ENCODE measurements at places on chromosomes 3 and 15.
A peak's percentile ranks its signal among the peaks of the same experiment; 100 is the strongest.

DNA sequence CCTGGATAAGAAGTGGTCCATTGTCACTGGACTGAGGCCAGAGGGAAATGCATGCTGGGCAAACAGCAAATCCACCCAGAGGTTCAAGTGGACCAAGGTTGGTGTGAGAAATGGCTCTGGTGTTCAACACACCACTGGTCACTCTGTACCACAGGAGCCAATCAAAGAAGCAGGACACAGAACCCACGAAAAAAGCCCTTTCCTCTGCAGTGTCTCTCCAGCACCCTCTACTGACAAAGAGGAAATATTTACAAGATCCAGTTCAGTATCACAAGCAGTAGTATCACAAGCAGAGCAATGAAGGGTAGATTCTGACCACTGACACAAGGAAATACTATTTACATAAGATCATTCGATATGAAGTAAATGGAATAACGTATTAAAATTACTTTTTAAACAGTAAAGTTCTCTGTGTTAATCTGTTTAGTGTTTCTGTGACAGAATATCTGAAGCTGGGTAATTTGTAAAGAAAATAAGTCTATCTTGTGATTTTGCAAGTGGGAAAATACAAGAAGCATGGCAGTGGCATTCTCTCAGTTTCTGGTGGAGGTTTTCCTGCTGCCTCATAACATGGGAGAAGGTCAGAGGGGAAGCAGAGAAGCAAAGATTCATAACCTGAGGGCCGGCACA is 390.7 kb downstream of the EFHB start:
- DNase-seq: no peak

DNA sequence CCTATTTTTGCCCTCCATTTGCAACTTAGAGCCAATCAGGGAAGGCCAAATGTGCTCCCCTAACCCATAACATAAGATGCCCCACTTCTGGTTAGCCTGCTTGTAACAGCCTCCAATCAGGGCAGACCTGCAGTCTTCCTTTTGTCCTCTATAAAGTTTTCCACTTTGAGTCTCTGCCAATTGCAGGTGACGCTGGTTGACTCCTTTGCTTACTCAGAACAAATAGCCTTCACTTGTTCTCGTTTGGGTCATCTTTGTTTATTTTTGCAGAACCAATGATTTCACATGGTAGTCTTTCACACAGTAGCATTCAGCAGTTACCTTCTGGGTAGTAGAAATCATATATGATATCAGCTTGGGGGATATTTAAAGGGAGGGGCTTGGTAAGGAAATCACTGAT is 225.6 kb downstream of the MINAR1 start:
- no peak for DNase-seq

DNA sequence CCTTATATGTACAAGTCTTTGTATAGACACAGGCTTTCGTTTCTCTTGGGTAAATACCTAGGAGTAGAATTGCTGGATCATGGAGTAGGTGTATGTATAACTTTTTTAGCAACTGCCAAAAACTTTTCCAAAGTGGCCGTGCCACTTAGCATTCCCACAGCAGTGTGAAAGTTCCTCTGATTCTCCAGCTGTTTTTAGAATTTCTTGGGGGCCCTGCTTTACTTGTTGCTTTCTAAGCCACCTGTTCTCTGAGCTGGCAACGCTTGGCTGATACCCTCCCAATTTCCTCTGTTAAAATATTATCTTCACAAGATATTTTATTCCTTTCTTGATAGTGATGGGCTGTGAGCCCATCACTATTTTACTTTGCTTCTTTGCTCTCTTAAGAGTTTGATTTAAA is 19.2 kb downstream of the LIMD1 start:
- no peak for DNase-seq

GRCh38 chr15:36761132-36761847 is 181.9 kb downstream of the CDIN1 start:
- no peak for DNase-seq

- no peak for DNase-seq
Observed at GRCh38 chr3:25844891-25845290, 55.0 kb downstream of the OXSM start.

- no peak for DNase-seq
Observed at GRCh38 chr3:134323966-134324962, 50.0 kb downstream of the AMOTL2 start.

- DNase-seq: no peak
Observed at GRCh38 chr3:185210621-185211142, 43.2 kb downstream of the EHHADH start.

GRCh38 chr3:146163584-146163983 is 2.6 kb upstream of the PLOD2 start:
- no peak for DNase-seq

DNA sequence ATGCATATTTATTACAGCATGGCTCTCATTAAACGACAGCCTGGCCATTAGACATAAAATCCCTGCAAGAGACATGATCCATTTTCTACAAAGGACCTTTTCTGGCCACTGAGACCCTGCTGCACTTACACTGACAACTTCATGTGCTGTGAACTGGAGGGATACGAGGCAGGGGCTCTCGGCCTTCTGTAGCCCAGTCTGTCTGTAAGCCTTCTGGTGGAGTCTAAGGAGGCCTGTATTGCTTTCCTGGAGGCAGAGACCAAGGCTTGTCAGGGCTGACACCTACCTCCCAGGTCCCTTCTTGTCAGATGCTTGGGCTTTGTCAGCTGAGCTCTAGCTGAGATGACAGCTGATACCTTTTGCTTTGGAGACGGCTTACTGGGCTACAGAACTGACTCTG is 776.9 kb upstream of the ARPP21 start:
- no peak for DNase-seq

DNA sequence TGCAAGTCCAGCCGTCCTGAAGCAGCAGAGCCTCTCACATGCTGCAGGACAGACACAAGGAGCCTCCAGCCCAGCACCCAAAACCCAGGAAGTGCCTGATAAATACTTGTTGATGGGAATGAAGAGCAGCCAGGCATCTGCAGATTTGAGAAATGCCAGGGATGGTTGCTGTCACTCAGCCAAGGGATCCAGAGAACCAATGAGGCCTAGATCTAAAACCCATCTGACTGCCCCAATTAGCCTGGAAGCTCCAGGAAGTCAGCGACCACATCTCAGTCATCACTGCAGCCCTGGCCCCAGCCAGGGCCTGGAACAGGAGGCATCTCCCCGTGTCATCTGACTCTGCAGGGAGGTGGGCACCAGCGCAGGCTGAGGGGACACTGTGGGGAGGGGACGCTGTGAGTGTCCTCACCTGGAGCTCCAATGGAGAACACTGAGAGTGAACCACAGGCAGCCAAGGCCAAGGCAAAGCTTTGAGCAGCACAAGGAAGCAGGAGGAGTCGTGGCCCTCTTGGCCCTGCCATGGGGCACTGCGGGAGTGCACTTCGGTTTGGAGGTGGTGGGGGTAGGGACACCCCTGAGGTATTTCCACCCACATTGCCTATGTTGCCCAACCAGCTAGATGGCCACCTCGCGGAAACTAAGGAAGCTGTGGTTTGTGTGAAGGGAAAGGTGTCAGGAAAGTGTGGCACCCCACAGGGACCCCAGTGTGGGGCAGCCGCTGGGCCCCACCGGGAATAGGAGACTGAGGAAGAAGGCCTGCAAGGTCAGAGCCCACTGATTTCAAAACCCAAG is 229.5 kb downstream of the VPS13C start:
- DNase-seq: no peak

GRCh38 chr3:53259427-53260259 is 3.8 kb upstream of the TKT start:
- DNase-seq: no peak

- no peak for DNase-seq
Observed at GRCh38 chr3:172606021-172606420, 82.8 kb upstream of the TNFSF10 start.

DNA sequence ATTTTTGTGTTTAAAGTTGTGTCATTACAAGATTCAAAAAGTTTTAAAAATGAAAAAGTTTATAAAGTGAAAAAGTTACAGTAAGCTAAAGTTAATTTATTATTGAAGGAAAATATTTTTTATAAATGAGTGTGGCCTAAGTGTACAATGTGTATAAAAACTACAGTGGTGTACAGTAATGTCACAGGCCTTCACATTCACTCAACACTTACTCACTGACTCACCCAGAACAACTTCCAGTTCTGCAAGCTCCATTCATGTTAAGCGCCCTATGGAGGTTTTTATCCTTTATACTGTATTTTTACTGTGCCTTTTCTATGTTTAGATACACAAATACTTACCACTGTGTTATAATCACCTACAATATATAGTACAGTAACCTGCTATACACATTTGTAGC is 76.3 kb downstream of the DTWD1 start:
- no peak for DNase-seq

GRCh38 chr15:96381463-96381862 is 51.0 kb downstream of the NR2F2 start:
- DNase-seq: no peak

DNA sequence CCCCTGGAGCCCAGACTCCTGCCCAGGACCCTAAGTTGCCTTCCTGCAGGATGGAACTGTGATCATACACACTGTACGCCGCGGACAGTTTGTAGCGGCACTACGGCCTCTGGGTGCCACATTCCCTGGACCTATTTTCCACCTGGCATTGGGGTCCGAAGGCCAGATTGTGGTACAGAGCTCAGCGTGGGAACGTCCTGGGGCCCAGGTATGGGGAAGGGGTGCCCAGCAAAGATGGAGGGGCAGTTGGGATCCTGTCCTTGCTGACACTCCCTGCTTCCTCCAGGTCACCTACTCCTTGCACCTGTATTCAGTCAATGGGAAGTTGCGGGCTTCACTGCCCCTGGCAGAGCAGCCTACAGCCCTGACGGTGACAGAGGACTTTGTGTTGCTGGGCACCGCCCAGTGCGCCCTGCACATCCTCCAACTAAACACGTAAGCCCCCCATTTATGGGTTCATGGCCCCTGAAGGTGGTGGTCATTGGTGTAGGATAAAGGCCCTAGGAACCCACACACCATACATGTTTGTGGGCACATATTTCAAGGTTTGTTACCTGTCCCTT is 28.8 kb downstream of the NBEAL2 start:
- DNase-seq: peak; percentile 1

- no peak for DNase-seq
Observed at GRCh38 chr15:92051716-92052115, 198.2 kb downstream of the SLCO3A1 start.

DNA sequence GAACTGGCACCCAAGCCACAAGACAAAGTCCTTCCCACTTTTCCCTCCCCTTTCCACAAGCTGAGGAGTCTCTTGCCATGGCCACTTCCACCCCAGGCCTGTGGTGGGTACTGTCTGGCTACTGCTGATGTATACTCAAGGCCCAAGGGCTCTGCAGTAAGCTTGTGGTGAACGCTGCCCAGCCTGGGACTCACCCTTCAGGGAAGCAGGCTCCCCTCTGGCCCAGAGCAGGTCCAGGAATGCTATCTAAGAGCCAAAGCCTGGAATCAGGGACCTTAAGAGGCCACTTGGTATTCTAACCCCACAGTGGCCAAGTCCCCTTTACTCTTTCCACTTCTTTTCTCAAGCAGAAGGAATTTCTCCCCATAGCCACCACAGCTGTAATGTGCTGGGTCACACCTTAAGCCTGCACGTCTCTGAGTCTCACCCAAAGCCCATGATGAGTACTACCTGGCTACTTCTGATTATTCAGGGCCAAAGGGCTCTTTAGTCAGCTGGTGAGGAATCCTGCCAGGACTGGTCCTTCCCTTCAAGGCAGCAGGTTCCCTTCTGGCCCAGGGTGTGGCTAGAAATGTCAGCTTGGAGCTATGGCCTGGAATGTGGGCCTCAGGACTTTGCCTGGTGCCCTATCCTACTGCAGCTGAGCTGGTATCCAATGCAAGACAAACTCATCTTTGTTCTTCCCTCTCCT is 4.0 kb downstream of the PATL2 start:
- DNase-seq: no peak

- DNase-seq: no peak
Observed at GRCh38 chr3:157335233-157336076, 101.2 kb upstream of the PTX3 start.

GRCh38 chr3:141949972-141950371 is 73.5 kb downstream of the ATP1B3 start:
- no peak for DNase-seq

DNA sequence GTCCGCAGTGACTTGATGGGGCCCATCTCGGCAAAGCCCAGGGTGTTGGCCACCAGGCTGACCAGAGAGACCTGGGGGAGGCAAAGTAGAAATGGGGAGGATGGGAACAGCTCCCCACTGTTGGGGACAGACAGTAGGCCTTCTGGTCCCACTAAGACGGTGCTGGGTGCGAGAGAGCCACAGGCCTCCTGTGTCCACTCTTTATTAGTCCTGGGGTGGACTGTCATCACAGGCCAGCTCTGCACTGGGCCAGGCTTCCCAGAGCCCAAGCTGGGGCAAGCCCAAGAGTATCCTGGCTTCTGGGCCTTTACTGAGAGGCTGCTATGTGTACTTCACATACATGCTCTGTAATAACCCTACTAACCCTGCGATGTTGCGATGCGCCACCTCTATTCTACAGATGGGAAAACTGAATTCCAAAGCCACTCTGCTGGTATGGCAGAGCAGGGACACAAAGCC is 66.4 kb downstream of the EXOG start:
- DNase-seq: no peak

- DNase-seq: no peak
Observed at GRCh38 chr15:66649235-66649984, 52.6 kb upstream of the SMAD6 start.

- no peak for DNase-seq
Observed at GRCh38 chr15:37010595-37010994, 89.8 kb downstream of the MEIS2 start.

DNA sequence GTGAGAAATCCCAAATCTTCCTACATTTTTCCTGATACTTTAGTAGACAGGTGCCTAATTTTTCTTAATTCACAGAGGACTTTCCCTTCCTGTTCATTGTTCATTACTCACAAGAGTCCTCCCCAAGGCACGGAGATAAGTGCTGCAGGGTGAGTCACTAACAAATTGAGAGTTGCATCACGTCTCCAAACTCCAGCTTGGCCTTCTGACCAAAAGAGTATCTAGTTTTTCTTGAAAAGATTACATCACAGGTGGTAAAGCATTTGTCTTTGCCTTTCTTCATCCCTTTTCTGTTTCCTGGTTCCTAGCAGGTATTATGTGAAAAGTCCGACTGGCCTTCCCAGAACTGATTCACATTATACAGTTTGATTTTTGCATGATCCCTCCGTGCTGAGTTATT is 24.9 kb upstream of the RASGRP1 start:
- DNase-seq: peak; percentile 46

DNA sequence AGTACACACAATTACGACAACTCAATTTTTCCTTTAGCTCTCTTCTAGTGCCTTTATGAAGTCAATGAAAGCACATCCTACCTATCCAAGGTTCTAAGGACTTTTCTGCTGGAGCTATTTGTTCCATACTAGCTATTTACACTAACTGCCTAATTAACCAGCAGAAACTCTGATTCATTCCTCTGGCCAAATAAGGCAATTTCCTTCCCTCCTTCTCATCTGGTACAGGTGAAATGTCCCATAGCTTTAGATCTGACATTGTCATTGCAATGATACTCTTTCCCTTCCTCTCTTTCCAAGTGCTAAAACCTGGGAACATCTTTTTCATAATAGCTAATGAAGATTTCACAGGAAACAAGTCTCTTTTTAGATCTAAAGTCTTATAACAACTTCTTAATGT is 521.7 kb downstream of the SOX2 start:
- DNase-seq: no peak

GRCh38 chr3:99923873-99924272 is 106.2 kb downstream of the CMSS1 start:
- no peak for DNase-seq

- DNase-seq: no peak
Observed at GRCh38 chr3:13294442-13295351, 125.4 kb downstream of the NUP210 start.

Measured in stimulated activated CD4-positive, alpha-beta T cell treated with anti-CD3 and anti-CD28 coated beads, Interleukin-1b, Interleukin-23, amount 100 ng/mL, for 48 hours (primary cell).